ENCODE measurements at places on chromosomes 4 and X.

DNA sequence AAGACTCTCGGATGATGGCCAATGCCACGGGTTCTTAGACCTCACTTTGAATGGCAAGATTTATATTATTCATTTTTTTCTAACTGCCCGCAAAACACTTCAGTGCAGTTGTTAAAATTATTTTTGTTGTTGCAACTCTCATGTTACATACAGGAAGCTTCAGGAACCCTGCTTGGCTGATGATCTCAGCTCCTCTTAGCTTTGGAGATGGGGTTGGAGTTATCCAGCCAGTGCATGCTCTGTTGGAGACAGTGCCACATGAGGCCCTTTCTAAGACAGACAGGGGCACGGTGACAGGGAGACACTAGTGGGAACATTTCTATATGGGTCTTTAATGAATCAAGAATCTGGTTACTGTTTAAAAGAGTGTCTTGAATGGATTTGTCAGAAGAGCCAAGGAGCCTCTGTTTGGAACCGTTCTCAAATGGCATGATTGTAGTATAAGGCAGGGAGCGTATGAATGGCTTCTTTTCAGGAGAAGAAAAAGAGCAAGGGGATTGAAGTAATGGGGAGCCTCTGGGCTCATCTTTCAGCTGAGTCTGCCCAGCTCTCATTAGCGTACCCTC lies 61.9 kb upstream of the ENPP6 start:
- no peak for DNase-seq

GRCh38 chr4:46890056-46890455 lies 19.0 kb downstream of the COX7B2 start:
- no peak for DNase-seq

GRCh38 chr4:141416219-141416618 lies 195.5 kb downstream of the ZNF330 start:
- DNase-seq = peak; percentile 62

DNA sequence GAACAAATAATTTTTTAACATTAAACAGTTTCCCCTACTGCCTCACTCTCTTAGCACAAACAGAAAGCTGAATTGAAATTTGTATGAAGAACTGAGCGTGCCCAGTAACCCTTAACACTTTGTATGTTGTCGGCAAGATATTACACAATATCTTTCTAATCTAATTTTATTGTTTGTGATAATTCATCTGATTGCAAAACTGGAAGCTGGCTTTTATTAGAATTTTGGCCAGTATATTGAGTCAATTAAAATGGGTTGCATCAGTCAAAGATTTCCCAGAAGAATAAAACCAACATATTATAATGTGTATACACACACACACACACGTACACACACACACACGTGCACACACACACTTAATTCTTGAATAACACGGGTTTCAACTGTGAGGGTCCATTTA lies 2332.1 kb downstream of the PCDH7 start:
- DNase-seq = peak; percentile 73

- DNase-seq = peak; percentile 3
Measured at GRCh38 chr4:185638548-185639301, 103.4 kb upstream of the PDLIM3 start.

- DNase-seq = peak; percentile 38
Measured at GRCh38 chr4:41148292-41148691, 66.0 kb downstream of the APBB2 start.

DNA sequence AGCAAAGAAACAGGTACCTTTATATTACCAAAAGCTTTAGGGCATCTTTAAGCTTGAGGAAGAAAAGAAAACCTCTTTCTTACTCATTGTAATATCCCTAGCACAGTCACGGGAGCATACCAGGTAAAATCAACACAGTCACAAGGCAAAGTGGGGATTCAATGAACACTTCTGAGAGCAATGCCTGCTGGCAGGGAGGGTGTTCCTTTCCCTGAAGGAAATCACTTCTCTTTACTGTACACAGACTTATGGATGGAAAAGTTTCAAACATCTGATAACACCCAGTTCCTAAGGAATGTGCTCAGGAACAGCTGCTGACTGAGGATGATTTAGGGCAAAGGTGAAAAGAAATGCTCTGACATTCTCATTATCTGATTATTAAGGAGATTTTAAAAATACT lies 94.8 kb downstream of the MAML3 start:
- no peak for DNase-seq

GRCh38 chr4:7699031-7699430 lies 240.6 kb downstream of the AFAP1 start:
- DNase-seq = peak; percentile 83

DNA sequence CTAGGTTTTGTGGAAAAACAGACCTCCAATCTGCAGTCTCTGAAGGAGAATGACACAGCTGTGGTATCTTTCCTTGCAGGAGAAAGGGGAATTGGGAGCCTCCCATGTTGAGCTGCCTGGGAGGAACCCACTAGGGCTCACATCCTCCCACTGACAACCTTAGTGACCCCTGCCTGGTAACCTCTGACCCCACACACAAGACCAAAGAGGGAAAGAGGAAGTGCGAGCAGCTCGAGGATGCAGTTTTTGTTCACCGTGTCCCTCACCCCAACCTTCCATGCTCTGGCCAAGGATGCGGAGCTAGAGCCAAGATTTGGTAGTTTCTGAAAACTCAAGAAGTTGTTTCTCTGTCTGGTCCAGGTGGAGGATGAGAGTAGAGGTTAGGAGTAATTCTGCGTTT lies 5.4 kb upstream of the ZXDA start:
- no peak for DNase-seq

GRCh38 chrX:107673431-107673830 lies 45.1 kb downstream of the PRPS1 start:
- no peak for DNase-seq

DNA sequence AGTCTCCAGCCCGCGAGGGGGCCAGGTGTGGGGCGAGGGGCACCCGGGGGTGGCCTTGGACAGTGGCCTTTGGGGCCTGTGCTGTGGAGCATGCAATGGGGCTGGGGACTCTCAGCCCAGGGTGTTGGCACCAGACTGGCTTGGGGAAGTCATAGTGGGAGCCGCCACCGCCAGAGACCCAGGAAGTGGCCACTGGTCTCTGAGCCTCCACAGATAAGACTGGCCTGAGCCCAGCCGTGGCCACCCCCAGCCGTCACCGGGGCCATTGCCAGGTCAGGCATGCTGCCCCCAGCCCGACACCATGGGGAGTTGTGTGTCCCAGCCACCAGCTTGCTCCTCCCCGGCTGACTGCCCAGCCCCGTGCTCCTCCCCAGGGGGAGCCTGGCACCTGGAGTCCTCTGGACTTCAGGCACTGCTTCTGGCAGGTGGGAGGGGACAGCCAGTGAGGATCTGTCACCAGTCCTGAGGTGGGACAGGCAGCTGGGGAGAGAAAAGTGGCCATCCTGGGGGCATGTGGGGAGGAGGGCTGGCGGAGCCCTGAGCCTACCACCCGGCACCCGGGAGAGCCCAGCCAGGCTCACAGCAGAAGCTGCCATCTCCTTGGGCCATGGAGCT lies 32.5 kb downstream of the TACC3 start:
- DNase-seq = no peak

GRCh38 chr4:184534511-184535391 lies 60.4 kb upstream of the IRF2 start:
- DNase-seq = peak; percentile 56

DNA sequence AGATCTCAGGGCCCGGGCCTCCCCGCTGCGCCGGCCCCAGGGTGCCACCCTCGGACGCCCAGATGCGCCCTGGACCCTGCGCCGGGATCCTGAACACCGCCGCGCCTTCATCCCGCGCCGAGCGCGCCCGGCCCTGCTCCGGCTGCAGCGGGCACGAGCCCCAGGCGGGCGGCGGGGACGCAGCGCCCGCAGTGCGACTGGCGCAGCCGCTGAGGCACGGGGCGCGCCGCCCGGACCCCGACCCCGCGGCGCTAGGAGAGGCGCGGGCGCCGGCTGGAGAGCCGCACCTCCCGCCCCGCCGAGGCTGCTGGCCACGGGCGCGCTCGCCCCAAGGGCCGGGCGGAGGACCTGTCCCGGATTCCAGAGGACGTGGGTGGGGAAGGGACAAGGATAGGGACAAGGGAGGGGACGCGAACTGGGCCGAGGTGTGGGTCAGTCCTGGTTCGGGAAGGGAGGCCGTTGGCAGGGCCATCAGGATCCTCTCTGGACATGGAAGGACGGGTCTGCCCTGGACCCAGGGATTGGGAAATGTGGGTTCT lies 1.1 kb downstream of the ZFYVE28 start:
- DNase-seq = no peak

DNA sequence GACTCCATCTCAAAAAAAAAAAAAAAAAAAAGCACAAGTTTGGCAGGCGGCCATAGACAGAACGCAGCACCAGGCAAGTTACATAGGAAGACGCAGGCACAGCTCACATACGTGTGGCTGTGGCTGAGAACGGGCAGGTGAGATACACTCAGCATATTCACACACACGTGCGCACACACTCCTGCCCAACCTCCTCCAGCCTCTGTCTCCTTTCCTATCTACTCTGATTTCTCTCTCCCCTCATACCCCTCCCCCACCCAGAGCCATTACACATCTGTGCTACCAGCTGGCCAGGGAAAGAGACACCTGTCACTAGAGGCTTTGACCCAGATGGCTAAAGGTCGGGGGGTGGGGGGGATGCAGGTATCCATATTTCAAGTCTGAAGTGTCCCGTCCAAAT lies 2.2 kb upstream of the SLC38A5 start:
- no peak for DNase-seq

DNA sequence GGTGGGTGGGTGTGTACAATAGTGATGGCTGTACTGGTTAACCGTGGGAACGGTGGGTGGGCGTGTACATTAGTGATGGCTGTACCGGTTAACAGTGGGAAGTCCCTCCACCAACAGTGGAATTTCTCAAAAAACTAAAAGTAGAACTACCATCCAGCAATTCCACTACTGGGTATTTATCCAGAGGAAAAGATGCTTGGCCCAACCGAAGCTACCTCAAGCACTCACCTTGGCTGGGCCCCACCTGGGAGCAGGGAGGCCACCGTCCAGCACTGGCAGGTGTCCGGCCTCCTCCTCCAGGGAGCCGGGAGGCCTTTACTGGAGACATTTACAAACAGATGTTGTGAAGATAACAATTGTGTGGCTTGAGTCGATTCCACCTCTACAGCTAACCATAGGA lies 6.0 kb upstream of the MAEA start:
- no peak for DNase-seq

- no peak for DNase-seq
Measured at GRCh38 chr4:99134586-99134985, 9.5 kb downstream of the ADH4 start.

DNA sequence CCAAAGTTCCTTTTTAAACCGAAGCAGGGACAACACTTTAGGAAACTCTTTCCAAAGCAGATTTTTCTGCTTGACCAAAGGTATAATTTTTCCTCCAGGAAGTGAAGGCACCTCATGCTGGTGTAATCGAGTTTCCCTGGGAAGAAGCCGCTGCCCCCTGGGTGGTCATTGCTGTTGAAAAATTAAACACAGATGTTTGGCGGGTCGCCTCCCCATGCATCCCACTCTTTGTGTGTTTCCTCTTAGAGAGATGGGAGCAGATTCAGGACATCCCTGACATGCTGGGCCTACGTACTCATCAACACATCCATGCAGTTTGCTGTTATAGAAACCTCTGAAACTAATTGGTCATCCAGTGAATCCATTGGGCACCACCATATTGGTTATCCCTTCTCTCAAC lies 179.2 kb upstream of the HCCS start:
- DNase-seq = no peak

- no peak for DNase-seq
Measured at GRCh38 chr4:153479101-153479500, 12.9 kb downstream of the TMEM131L start.

GRCh38 chrX:94492541-94492940 lies 818.5 kb downstream of the FAM133A start:
- DNase-seq = no peak

DNA sequence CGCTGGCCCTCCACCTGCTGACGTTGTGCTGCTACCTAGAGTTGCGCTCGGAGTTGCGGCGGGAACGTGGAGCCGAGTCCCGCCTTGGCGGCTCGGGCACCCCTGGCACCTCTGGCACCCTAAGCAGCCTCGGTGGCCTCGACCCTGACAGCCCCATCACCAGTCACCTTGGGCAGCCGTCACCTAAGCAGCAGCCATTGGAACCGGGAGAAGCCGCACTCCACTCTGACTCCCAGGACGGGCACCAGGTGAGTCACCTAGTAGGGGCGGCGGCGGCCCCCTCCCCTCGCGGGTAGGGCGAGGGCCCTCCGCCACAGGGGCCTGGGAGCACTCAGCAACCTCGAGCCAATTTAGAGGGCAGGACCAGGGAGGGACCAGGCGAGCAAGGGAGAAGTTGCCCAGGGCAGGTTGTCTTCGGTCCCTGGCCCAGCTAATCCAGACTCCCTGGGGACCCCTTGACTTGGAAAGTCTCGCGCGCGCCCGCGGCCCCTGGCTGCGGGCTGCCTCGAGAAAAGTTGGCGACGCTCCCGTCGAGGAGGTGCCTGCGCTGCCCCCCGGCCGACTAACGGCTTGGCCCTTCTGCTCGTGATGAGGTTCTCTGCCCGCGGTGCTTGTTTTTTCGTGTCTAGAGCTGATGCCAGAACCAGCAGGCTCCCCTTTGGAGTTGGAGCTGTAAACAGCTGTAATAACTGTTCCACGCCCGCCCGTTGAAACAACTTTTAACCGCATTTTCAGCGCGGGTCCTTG lies 717 bp downstream of the EDA start:
- no peak for DNase-seq

DNA sequence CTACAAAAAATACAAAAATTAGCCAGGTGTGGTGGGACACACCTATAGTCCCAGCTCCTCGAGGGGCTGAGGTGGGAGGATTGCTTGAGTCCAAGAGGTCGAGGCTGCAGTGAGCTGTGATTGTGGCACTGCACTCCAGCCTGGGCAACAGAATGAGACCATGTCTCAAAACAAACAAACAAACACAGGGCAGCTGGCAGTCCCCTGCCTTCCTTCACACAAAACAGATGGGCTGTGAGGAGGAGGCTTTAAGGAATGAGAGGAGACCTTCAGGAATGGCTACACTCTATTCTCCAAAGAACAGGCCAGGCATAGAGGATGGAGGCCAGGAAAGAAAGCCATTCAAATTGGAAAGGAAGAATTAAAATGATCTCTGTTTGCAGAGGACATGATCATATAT lies 65.6 kb upstream of the MAML3 start:
- no peak for DNase-seq

GRCh38 chrX:10356979-10357378 lies 200.2 kb downstream of the CLCN4 start:
- peak; percentile 68 for DNase-seq

DNA sequence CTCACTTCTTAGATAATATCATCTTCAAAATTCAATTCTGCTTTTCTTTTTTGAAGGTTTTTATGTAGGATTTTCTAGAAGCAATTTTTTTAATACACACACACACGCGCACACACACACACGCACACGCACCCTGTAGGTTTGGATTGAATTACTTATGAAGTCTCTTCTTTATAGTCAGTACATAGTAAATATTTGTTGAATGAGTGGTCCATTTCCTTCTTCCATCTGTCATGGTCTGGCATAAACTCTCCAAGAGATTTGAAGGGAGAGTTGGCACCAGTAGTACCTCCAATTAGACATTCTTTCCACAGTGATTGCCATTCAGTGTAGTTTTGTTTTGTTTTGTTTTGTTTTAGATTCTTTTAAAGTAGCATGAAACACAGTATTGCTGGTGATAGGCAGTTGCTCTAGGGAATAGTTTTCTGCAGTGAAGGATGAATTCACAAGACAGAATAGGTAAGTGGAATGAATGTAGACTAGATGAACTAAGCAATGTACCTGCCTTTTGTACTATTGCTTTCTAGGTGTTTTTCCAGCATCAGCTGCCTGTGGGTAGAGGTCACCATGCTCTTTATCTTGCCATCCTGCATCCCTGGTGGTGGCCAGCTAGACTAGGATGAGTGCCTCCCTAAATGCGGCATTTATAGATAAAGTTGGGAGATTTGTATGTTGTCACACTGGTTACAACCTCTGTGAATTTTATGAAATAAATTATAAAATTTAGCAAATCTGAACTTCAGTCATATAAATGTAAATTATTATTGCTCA lies 20.5 kb downstream of the PDLIM5 start:
- DNase-seq = peak; percentile 75
